ENCODE measurements at places on chromosomes 16 and 17.

- DNase-seq, result no peak
Measured at GRCh38 chr17:58136669-58137279, 11.4 kb upstream of the OR4D1 start.

GRCh38 chr17:3986270-3986938, 22.2 kb upstream of the ATP2A3 start:
- DNase-seq, result no peak

GRCh38 chr16:15682105-15682570, 32.1 kb downstream of the NDE1 start:
- peak; percentile 71 for DNase-seq

DNA sequence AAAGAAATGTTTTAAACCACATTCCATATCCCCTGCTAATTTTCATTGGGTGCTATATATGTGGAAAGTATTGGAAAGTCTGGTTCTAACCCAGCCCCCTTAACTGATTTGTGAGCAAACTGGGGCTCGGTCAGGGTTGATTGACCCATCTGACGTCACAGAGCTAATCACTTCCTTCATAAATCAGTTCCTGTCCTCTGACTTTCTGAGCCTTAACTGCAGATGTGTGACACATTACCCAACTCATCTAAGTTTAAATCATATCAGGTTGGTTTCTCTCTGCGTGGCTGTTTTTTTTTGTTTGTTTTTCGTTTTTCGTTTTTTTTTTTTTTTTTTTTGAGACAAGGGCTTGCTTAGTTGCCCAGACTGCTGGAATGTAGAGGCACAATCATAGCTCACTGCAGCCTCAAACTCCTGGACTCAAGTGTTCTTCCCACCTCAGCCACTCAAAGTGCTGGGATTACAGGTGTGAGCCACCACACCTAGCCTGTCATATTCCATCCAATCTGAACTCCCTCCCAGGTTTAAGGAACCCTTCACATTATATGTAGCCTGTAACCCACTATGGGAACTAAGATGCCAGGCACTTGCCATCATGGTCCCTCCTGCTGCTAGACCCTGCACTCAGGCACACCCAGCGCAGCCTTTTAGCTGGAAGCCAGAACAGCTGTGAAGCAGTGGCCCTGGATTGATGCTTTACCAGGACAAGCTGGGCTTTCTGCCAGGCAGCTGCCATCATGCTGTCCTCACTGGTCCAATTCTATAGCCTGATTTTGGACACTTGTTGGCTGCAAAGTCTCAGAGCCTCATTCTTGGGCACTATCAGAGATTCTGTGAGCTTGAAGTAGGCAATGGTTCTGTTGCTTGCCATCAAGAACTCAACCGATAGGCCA, 6.9 kb upstream of the BPTF start:
- DNase-seq, result no peak

- peak; percentile 16 for DNase-seq
Measured at GRCh38 chr17:62797959-62798358, 10.2 kb downstream of the MARCHF10 start.

- DNase-seq, result no peak
Measured at GRCh38 chr17:28320215-28321061, 1.4 kb downstream of the TMEM97 start.

GRCh38 chr16:14682121-14682520, 12.0 kb downstream of the PLA2G10 start:
- no peak for DNase-seq

DNA sequence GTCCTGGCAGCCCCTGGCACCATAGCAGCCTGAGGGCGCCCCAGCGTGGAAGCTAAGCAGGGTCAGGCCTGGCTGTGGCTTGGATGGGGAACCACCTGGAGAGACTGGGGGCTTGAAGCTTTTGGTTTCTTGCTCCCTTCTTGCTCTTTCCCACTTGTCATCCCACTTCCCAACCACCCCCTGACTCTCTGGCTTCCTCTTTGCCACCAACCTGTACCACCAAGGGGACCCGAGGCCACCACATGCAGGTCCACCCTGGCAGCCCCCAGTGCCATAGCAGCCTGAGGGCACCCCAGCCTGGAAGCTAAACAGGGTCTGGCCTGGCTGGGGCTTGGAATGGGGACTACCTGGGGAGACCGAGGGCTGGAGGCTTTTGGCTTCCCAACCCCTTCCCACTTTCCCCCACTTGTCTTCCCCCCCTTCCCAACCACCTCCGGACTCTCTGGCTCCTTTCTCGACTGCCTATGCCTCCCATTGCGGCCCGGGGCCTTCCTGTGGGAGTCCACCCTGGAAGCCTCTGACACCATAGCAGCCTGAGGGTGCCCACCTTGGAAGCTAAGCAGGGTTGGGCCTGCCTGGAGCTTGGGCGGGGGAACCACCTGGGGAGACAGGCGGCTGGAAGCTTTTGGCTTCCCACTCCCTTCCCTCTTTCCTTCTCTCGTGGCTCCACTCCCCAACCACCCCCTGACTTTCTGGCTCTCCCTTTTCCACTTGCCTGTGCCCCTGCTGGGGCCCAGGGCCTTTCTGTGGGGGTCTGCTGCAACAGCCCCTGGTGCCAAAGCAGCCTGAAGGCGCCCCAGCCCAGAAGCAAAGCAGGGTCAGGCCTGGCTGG, 2294.4 kb downstream of the TP53TG3F start:
- no peak for DNase-seq

All from AG10803 (cell line).